DMS79 treated with DMSO at 0.1 percent for 48 hours (cell line): ENCODE measurements at places on chromosomes 1 and 21.

GRCh38 chr1:7393136-7393535, 378.0 kb upstream of the VAMP3 start:
- no peak for DNase-seq

- no peak for DNase-seq
These were observed 49.9 kb downstream of the SUCO start for GRCh38 chr1:172582889-172583288.

DNA sequence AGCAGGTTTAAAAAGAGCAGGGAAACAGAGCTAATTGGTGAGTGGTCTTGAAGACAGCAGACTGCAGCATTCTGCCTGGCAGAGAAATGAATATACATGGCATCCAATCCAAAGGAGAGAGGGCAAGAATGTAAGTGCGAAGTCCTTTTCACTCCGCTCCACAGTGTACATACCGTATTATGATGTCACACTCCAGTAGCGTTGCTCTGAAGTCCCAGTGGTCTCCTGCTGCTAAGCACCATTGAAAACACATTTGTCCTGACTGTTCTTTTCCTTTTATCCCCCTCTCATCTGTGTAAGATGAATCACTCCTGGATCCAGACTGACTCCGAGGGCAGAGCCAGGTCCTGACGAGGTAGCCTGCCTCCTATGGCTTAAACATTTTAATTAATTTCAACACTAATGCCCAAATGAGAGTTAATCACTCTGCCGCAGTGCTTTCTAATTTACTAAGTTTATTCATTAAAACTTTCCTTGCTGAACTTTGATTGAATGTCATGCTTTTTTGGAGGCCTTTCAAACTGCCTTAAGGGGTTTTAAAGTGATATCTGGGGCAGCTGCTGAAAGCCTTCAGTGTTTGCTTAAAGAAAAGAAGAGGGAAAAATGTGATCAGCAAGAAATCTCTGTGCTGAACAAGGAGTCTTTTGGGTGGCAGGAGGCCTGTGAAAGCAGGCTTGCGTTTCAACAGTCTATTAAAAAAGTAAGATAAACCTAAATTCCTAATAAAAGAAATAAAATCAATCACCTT, 227.2 kb downstream of the ATG4C start:
- DNase-seq: no peak

- no peak for DNase-seq
These were observed 2.0 kb downstream of the TFF2 start for GRCh38 chr21:42348762-42349161.

DNA sequence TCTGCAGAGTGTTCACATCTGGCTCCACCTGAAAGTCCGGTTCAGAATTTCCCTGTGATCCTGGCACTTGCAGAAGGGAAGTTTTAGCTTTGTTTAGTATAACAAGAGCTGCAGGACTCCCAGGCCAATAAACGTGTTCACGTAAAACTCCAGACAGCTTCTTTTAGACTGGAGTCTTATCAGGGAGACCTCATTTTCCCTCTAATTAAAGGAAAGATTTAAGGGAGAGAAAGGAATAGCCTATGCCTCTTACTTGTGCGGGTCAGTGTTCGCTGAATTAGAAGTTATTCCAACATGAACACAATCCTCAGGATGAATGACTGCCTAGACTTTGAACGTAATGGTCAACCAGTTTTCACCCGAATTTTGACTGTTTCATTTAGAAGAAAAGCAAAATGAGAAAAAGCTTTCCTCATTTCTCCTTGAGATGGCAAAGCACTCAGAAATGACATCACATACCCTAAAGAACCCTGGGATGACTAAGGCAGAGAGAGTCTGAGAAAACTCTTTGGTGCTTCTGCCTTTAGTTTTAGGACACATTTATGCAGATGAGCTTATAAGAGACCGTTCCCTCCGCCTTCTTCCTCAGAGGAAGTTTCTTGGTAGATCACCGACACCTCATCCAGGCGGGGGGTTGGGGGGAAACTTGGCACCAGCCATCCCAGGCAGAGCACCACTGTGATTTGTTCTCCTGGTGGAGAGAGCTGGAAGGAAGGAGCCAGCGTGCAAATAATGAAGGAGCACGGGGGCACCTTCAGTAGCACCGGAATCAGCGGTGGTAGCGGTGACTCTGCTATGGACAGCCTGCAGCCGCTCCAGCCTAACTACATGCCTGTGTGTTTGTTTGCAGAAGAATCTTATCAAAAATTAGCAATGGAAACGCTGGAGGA, 202.1 kb upstream of the SGIP1 start:
- DNase-seq: no peak

GRCh38 chr1:46310321-46310720, 6.8 kb downstream of the UQCRH start:
- DNase-seq: no peak

DNA sequence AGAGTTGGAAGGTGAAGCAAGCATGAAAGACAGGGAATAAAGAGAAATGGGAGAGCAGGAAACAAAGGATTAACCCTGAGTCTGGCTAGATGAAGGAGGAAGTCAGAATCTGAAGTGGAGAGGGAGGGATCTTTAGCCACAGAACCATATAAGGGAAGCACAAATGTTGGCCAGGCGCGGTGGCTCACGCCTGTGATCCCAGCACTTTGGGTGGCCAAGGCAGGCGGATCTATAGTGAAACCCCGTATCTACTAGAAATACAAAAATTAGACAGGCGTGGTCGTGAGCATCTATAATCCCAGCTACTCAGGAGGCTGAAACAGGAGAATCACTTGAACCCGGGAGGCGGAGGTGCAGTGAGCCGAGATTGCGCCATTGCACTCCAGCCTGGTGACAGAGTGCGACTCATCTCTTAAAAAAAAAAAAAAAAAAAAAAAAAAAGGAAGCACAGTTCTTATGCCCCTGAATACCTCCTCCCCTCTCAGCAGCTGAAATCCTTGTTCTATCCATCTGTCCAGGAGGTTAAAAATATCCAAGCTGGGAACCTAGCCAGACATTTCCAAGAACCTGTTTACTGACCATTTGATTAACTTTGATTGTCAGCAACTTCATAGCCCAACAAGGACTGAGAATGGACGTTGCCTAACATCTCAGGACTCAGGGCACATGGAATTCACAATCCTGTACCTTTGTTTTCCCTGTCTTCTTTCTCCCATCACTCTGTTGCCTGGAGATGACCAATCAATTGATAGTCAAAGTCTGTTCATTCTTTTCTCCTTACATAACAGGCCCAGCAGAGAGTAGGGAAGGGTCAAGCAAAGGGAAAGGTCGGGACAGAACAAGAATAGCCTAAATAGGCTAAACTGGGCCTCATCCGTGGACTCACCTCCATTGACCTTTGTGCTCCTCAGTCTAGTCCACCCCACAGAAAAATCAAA, 10.6 kb downstream of the TXNIP start:
- DNase-seq: peak; percentile 66

GRCh38 chr1:228150461-228151179, 890 bp downstream of the GJC2 start:
- DNase-seq: no peak

DNA sequence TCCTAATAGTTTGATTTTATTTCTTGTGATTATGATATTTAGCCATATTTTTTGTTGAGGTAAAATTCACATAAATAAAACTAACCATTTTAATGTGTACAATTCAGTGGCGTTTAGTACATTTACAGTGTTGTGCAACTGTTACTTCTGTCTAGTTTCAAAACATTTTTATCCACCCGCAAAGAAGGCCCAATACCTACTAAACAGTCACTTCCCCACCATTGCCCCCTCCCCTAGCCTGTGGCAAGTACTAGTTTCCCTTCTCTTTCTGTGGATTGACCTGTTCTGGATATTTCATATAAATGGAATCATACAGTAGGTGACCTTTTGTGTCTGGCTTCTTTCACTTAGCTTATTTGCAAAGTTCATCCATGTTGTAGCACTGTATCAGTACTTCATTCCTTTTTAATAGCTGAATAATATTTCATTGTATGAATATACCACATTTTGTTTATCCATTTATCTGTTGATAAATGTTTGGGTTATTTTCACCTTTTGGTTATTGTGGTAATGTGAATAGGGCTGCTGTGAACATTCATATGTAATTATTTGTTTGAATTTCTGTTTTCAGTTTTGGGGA, 4.1 kb downstream of the FLVCR1 start:
- no peak for DNase-seq

GRCh38 chr1:192575499-192576189, at the start of gene RGS1:
Gene RGS1 (plus strand): TSS chr1:192575773. CDS start chr1:192575793, 20 bp downstream.
- DNase-seq: no peak

DNA sequence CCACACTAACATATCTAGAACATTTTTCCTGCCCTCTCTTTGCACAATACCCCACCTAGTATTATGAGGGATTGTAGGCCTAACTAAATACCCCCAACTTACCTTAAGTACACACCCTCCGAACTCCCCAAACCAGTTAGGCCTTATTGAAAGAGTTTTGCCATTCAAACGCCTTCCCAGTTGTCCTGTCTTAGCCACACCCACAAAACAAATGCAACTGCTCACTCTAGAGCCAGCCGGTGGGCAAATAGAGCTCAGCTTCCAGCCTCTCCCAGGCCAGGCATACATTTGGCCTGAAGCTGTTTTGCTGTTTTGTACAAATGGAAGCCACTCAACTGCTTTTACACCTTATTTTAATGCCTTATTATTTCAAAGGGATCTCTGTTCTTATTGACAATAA, 224.2 kb upstream of the RUNX1 start:
- DNase-seq: no peak

GRCh38 chr1:179178950-179179349, 50.5 kb downstream of the ABL2 start:
- no peak for DNase-seq

DNA sequence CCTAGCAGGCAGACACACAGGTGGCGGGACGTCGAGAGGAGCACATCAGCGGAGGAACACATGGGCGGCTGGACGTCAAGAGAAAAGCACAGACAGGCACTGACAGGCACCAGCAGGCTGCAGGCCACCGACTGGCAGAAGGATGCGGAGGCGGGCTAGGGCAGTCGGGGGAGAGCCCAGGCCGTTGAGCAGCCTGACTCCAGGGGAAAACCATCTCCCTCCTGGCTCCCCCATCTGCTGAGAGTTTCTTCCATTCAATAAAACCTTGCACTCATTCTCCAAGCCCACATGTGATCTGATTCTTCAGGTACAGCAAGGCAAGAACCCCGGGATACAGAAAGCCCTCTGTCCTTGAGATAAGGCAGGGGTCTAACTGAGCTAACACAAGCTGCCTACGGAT, 25.5 kb downstream of the B3GALT5 start:
- no peak for DNase-seq

DNA sequence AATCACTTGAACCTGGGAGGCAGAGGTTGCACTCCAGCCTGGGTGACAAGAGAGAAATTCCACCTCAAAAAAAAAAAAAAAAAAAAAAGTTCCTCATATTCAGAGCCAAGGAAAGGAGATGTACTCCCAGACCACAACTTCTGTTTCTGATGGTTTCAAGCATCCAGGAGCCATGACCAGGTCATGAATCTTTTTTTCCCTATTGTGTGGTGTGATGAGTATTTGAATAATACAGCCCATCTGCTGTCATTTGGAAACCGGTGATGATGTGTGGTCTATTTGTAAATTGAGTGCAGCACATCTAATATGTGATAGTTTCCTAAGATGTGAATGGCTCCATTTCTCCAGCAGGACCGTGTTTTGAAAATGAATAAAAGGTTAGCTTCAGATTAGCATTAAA, 18.6 kb downstream of the PIK3CD start:
- DNase-seq: no peak

DNA sequence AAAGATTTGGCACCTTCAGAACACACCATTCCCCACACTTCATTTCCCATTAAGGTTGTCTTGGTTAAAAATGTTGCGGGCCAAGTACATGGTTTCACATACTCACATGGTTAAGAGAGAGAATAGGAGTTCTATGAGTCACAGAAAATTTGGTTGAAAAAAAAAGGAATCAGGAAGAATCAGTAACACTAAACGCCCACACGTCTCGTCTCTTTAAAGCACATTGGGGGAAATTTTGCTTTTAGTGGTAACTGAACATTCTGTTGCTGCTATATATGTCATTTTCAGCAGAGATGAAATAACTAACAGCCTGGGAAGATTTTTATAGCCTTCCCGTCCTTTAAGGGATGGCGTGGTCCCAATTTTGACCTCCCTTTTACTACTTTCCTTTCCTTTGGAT, 132.9 kb upstream of the ERG start:
- DNase-seq: no peak

DNA sequence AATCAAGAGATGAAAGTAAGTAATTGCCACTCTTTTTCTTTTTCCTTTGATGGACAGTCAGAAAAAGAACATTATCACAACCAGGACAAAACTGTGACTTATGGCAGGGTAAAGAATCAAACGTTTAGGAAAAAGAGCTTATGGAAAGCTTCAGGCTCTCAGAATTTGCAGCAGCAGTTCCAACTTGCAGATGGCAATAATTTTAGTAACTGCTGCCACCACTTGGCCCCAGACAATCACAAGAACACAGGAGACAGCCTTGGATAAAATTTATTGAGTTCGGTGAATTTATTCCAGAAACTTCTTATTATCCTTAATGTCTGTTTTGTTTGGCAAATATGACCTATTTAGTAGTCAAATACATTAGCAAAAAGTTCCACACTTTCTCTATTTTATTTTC, 804.4 kb downstream of the BRINP3 start:
- DNase-seq: no peak

GRCh38 chr1:206796116-206796515, 23.8 kb upstream of the IL10 start:
- DNase-seq: no peak

GRCh38 chr1:109832945-109833344, 69.2 kb upstream of the EPS8L3 start:
- DNase-seq: no peak

DNA sequence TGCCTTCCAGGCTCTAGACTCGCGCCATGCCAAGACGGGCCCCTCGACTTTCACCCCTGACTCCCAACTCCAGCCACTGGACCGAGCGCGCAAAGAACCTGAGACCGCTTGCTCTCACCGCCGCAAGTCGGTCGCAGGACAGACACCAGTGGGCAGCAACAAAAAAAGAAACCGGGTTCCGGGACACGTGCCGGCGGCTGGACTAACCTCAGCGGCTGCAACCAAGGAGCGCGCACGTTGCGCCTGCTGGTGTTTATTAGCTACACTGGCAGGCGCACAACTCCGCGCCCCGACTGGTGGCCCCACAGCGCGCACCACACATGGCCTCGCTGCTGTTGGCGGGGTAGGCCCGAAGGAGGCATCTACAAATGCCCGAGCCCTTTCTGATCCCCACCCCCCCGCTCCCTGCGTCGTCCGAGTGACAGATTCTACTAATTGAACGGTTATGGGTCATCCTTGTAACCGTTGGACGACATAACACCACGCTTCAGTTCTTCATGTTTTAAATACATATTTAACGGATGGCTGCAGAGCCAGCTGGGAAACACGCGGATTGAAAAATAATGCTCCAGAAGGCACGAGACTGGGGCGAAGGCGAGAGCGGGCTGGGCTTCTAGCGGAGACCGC, 2.0 kb upstream of the OLIG2 start:
- no peak for DNase-seq

GRCh38 chr1:93717640-93718039, 36.0 kb upstream of the BCAR3 start:
- DNase-seq: no peak

- DNase-seq: no peak
These were observed 29.8 kb downstream of the UCK2 start for GRCh38 chr1:165857046-165857801.

GRCh38 chr1:94989398-94989797, 62.5 kb upstream of the CNN3 start:
- no peak for DNase-seq
